ENCODE measurements at places on chromosomes 3 and 15. TPM values are rescaled to one million over a fixed set of nuclear protein-coding genes. Genes with fewer than 3 reads are reported as not detected.
A peak's percentile ranks its signal among the peaks of the same experiment; 100 is the strongest.

CCR1 gene
- not detected for total RNA-seq

GRCh38 chr15:85618956-85619491 is 175.7 kb downstream of the KLHL25 start:
- peak; percentile 89 for DNase-seq

PLA2G4F gene
- not detected for total RNA-seq

- no peak for DNase-seq
Observed at GRCh38 chr3:60826511-60826910, 424.7 kb downstream of the FHIT start.

DNA sequence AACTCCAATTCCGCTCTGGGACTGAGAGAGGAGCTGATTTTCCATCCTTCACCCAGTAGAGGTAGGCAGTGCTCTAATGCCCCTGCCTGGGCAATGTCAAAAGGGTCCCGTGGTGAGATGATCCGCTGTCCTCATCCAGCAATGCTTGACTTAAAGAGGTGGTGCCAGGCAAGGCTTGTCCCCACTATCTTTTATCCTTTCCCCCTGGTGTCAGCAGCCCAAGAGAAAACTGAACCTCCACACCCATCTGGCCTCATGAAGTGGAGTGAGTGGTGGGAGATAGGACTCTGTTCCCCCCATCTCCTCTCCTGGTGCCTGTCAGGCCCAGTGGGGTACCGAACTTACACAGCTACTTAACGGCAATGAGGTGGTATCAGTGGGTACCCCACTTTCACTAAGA is 107.1 kb downstream of the ABHD5 start:
- no peak for DNase-seq

SLC28A2 gene
- not detected for total RNA-seq

- DNase-seq: no peak
Observed at GRCh38 chr3:38608961-38609360, 40.5 kb downstream of the SCN5A start.

DNA sequence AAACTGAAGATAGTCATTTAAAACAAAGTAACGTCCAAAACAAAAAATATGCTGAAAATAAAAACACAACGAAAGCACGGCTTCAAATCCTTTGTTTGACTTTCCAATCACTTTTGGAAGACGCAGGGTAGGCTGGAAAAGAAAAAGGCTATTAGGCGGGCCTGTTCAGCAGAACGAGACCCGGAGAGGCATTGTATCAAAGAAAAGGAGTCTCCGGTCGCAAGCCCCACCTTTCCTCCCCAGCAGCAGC is 691 bp downstream of the SENP7 start:
- DNase-seq: no peak

Data from A172 (cell line).